ENCODE measurements at places on chromosomes 13 and 19. TPM values are rescaled to one million over a fixed set of nuclear protein-coding genes. Genes with fewer than 3 reads are reported as not detected.

DNA sequence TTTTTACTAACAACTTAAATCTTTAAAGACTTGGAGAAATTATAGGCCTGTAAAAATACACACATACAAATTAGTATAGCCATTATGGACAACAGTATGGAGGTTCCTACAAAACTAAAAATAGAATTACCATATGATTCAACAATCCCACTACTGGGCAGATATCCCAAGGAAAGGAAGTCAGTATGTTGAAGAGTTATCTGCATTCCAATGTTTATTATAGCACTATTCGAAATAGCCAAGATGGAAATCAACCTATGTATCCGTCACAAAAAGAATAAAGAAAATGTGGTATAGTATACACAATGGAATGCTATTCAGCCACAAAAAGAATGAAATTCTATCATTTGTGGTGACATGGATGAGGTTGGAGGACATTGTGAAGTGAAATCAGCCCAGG is 37.2 kb downstream of the SLITRK1 start:
- no peak for DNase-seq

- peak; percentile 54 for DNase-seq
Measured at GRCh38 chr19:55486971-55487923, 989 bp upstream of the SSC5D start.

DNA sequence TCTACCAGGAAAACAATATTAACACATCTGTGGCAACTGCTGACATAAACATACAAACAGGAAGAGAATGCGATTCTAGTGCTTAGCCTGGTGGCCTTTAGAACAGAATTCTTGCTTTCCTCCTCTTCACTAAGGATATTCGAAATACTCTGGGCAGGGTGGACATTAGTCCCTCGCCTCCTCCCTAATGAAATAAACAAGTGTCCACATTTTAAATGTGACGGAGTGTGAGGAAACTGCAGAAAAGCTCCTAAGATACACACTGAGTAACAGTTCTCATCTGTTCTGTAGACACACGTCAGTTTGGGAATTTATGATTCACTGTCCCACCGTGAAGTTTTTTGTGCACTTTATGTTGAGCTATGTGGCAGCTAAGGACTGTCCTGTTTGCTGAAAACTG is 639 bp downstream of the STARD13 start:
- no peak for DNase-seq

DNA sequence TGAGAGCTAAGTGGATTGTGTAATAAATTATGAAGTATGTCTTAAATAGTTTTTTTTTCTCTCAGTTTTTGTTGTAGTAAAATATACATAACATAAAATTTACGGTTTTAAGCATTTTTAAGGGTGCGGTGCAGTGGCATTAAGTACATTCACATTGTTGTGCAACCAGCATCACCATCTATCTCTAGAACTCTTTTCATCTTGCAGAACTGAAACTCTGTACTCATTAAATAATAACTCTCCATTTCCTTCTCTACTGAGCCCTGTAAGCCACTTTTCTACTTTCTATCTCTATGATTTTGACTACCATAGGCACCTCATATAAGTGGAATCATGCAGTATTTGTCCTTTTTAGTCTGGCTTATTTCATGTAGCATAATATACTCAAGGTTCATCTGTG is 87.1 kb downstream of the GJA3 start:
- no peak for DNase-seq

The CARD8 gene
- total RNA-seq: 99.8 TPM

The NOSIP gene
- total RNA-seq: 76.4 TPM

- no peak for DNase-seq
Measured at GRCh38 chr19:54275951-54276350, 5.0 kb downstream of the LILRB2 start.

DNA sequence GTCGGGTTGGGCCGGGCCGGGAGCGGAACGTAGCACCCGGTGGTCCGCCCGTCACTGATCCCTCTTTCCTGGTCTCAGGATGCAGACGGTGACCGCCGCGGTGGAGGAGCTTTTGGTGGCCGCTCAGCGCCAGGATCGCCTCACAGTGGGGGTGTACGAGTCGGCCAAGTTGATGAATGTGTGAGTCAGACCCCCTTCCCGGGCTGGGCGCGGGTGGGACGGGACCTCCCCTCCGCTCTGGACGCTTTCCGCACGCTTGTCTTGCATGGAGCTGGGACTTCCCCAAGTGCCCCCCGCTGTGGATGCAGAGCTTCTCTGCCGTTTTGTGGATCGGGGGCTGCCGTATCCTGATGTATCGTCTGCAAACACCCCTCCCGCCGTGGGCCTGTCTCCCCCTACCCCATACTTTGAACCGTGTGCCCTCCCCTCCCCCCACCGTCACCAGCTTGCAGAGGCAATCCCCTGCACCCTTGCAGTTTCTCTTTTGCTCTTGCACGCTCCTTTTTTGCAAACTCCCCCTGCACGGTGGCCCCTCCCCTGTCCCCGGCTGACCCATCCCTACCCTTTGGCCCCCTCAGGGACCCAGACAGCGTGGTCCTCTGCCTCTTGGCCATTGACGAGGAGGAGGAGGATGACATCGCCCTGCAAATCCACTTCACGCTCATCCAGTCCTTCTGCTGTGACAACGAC is 669 bp downstream of the GADD45B start:
- peak; percentile 85 for DNase-seq

DNA sequence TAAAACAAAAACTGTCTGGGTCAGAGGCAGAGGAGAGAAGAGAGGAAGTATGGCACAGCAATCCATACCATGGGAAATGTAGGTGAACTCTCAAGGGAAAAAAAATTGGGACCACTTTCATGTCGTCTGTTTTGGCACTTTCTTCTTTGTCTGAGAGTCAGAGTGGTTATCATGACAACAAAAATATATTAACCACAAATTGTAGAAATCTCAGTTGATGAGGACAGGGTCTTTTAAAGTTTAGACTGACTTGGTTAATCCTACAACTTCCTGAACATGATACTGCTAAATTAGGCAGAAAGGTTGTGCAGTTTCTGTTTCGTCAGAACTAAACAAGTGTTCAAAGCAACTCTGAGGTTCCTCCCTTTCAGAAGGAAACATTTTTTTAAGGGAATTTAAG is 15.2 kb downstream of the KLF5 start:
- no peak for DNase-seq

GRCh38 chr19:7725791-7726190 is 6.1 kb downstream of the CLEC4G start:
- DNase-seq: no peak

- no peak for DNase-seq
Measured at GRCh38 chr13:44662515-44662914, 86.4 kb upstream of the TSC22D1 start.

The RASIP1 gene
- not detected for total RNA-seq

- DNase-seq: no peak
Measured at GRCh38 chr13:62510906-62511655, 1095.4 kb upstream of the PCDH20 start.

DNA sequence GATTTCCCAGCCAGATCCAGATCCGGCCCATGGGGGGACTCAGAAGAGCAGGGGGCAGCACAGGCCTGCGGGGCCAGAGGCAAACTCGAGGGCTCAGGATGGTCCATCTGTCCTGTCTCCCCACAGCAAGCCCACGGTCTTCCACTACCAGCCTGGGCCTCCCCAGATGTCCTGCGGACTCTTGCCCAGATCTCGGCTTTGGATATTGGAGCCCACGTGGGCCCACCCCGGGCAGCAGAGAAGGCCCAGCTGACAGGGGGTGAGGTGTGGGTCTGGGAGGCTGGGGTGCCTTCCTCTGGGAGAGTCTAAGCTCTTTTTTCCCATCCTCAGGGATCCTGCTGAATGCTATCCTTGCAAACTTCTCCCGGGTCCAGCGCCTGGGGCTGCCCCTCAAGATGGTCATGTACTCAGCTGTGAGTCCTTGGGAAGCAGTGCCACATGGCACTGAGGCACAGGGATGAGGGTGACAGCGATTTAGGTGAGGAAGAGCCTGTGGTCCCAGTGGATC is 3.4 kb downstream of the ACP4 start:
- no peak for DNase-seq

Measured in activated naive CD4-positive, alpha-beta T cell treated with anti-CD3 and anti-CD28 coated beads for 36 hours (primary cell).